Activated CD4-positive, alpha-beta memory T cell treated with anti-CD3 and anti-CD28 coated beads, Interleukin-2, amount 10 ng/mL, durations not matched to agents 7 days and 5 days (primary cell): ENCODE measurements at places on chromosomes 3 and 15. TPM values are rescaled to one million over a fixed set of nuclear protein-coding genes. Genes with fewer than 3 reads are reported as not detected.

DNA sequence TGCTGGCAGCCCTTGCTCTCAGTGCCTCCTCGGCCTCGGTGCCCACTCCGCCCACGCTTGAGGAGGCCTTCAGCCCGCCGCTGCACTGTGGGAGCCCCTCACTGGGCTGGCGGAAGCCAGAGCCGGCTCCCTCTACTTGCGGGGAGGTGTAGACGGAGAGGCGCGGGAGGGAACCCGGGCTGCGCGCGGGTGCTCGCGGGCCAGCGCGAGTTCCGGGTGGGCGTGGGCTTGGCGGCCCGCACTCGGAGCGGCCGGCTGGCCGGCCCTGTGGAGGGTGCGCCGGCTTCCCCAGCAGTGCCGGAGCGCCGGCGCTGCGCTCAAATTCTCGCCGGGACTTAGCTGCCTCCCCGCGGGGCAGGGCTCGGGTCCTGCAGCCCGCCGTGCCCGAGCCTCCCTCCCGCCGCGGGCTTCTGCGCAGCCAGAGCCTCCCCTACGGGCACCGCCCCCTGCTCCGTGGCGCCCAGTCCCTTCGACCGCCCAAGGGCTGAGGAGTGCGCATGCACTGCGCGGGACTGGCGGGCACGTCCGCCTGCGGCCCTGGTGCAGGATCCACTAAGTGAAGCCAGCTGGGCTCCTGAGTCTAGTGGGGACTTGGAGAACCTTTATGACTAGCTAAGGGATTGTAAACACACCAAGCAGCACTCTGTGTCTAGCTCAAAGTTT is 231.5 kb downstream of the EFHB start:
- no peak for DNase-seq

- no peak for DNase-seq
Measured at GRCh38 chr15:92155934-92156333, 237.7 kb upstream of the ST8SIA2 start.

DNA sequence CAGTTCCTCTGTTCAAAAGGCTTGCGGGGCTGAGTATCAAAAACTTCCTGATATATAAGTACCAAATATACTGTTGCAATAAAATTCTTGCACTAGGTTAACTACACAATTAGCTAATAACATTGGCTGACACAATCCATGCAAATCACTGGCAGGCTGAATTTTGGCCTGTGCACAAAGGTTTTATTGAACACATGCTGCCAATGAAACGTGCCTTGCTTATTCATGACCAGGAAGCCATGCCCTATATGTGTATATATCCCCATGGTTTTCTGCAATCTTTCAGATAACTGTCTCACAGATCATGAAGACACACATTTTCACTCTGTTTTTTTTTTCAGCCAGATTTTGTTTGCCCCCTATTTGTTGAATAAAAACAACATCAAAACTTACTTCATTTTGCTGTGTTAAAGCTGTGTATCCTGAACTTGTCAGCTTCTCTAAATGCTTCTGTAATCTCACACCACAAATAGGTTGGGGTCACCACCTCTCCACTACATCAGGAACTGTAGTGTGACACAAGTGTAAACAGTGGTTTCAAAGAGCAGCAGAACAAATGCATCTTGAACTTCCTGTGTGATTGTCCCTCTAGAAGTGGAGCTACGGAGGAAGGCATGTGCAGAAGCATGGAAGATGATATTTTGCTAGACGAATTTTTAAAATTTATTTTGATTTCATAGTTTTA is 920.7 kb upstream of the NR2F2 start:
- DNase-seq: no peak

- DNase-seq: no peak
Measured at GRCh38 chr15:78570710-78571109, 5.4 kb downstream of the CHRNA5 start.

The HACD2 gene
- 21.0 TPM for total RNA-seq

The TM4SF1 gene
- total RNA-seq: not detected
